ENCODE measurements at places on chromosomes 16 and 17.
A peak's percentile ranks its signal among the peaks of the same experiment; 100 is the strongest.

DNA sequence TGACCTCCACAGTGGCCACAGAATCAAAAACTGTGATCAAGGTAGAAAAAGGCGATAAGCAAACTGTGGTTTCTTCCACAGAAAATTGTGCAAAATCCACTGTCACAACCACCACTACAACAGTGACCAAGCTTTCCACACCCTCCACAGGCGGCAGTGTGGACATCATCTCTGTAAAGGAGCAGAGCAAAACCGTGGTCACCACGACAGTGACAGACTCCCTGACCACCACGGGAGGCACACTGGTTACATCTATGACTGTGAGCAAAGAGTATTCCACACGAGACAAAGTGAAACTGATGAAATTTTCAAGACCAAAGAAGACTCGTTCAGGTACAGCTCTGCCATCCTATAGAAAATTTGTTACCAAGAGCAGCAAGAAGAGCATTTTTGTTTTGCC, 83.6 kb downstream of the C17orf58 start:
- DNase-seq, result no peak

DNA sequence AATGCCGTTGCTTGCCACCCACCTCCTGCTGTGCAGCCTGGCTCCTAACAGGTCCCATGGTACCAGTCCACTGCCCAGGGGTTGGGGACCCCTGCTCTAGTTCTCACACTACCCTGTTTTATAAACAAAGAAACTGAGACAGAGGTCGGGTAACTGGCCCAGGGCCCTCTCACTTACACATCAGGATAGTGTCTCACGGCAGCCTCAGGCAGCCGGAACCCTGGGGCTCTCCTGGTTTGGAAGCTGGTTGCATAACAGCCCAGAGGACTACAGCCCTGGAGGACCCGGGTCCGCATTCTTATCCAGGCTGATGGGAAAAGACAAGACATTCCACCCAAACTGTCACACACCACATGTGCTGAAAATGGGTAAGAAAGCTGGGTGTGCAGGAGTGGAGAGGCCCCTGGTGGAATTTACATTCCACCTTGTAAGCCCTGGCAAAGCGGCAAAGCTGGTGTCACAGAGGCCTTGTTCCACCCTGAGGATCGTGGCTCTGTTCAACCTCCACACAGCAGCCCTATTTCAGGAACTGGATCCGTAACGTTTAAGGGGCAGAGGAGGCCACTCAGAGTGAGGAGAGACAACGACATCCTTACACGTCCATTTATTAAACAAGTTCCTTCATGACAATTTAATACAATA, 9.8 kb downstream of the CMTM3 start:
- DNase-seq, result no peak

- no peak for DNase-seq
Measured at GRCh38 chr16:80637621-80638020, 96.8 kb downstream of the DYNLRB2 start.

DNA sequence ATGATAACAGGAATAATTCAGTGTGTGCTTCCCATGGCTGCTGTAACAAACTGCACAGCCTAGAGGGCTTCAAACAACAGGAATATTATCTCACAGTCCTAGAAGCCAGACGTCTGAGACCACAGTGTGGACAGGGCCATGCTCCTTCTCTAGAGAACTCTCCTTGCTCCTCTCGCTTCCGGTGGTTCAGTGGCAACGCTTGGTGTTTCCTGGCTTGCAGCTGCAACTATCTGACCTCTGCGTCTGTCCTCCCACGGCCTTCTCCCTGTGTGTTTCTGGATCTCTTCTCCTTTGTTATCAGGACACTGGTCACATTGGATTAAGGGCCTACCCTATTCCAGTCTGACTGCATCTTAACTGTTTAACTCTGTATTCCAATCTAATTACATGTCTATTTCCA, 414.3 kb downstream of the MAF start:
- DNase-seq, result no peak

- DNase-seq, result no peak
Measured at GRCh38 chr16:4377573-4378154, 6.0 kb downstream of the VASN start.

GRCh38 chr17:17254036-17254435, 17.1 kb upstream of the FLCN start:
- no peak for DNase-seq

- DNase-seq, result peak; percentile 27
Measured at GRCh38 chr16:2983706-2984136, 3.5 kb upstream of the PKMYT1 start.

DNA sequence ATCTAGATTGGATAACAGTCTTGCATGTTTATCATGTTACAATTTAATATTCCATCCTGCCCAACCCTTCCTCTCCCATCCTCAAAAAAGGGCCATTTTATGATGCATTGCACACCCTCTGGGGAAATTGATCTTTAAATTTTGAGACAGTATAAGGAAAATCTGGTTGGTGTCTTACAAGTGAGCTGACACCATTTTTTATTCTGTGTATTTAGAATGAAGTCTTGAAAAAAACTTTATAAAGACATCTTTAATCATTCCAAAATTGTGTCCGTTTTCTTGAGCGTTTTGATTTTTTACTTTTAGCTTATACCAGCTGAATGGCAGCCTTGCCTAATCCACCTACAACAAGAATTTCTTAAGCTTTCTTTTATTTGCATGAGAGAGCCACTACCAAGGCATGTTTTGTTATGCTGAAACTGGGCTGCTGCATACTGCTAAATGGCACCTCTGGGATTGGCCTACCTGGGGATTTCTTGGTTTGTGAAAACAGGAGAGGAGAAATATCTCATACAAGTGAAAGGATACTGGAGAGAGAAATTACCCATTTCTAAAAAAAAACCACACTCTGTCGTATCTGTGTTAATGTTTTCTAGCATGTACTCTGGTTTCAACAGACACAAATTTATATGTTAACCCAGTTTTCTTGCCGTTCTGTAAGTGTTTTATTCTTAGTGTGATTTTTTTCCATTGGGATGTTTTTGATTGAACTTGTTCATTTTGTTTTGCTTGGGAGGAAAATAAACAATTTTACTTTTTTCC, 52.2 kb downstream of the TUBD1 start:
- no peak for DNase-seq

GRCh38 chr17:4490637-4491061, 8.0 kb upstream of the SPNS2 start:
- DNase-seq, result no peak

DNA sequence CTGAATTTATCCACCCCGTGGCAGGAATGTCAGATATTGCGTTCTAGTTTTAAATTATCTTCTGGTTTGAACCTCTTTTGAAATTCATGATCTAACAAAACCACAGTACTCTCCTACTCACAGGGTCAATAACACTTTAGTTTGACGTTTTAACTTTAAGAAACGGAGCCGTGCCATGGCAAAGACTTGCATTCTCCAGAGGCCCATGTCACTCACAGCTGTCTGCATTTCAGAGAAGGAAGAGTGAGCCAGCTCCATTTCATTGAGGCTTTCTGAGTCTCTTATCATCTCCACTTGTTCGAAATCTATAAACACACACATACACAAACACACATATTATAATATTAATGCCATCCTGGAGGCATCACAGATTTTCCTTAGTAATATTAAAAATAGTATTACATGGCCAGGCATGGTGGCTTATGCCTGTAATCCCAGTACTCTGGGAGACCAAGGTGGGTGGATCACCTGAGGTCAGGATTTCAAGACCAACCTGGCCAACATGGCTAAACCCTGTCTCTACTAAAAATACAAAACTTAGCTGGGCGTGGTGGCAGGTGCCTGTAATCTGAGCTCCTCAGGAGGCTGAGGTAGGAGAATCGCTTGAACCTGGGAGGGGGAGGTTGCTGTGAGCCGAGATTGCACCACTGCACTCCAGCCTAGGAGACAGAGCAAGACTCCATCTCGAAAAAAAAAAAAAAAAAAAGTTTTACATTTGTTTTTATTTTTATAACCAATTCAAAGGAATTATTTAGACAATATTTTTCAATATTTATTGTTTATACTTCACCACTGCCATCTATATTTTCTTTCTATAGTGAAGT, 35.6 kb downstream of the ABCA6 start:
- no peak for DNase-seq

DNA sequence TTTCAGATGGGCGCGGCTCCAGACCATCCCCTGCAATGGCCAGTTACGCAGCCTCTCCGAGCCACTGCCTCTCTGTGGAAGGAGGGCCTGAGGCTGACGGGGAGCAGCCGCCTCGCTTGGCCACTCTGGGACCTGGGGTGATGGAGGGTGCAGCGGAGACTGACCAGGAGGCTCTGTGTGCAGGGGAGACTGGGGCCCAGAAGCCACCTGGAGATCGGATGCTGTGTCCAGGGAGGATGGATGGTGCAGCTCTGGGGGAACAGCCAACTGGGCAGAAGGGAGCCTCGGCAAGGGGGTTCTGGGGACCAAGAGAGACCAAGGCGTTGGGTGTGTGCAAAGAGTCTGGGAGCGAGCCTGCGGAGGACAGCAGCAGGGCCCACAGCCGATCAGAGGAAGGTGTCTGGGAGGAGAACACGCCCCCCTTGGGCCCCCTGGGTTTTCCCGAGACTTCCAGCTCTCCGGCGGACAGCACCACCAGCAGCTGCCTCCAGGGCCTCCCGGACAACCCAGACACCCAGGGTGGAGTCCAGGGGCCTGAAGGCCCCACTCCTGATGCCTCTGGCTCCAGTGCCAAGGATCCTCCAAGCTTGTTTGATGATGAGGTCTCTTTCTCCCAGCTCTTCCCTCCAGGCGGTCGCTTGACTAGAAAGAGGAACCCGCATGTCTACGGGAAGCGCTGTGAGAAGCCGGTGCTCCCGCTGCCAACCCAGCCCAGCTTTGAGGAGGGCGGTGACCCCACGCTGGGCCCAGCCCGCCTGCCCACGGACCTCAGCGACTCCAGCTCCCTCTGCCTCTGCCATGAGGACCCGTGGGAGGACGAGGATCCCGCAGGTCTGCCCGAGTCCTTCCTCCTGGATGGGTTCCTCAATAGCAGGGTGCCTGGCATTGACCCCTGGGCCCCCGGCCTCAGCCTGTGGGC, 17.4 kb upstream of the ZFPM1 start:
- DNase-seq, result no peak

GRCh38 chr16:46774743-46775177, 26.6 kb upstream of the MYLK3 start:
- no peak for DNase-seq

DNA sequence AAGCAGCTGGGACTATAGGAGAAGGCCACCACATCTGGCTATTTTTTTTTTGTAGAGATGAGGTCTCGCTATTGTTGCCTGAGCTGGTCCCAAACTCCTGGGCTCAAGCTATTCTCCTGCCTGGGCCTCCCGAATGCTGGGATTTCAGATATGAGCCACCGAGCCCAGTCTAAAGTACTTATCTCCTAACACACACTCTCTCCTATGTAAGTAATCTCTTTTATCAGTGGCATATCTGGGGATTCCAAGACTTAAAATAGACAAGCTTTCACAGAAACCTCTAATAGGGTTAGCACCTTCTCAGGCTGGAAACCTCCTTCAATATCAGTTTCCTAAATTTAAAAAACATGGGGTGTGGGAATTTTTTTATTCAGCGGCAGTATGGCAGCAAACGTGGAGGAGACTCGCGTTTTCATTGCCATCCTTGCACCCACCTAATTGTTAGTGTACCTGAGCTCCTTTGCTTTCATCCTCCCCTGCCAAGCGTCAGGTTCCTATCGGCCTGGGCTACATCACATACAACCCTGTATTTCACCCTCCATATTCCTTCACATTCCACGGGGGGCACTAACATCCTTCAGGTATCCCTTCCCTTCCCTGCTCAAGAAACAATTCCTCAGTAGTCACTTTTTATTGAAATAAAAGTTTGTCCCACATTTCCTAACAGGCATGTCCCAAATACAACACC, 1.1 kb downstream of the EZH1 start:
- no peak for DNase-seq

DNA sequence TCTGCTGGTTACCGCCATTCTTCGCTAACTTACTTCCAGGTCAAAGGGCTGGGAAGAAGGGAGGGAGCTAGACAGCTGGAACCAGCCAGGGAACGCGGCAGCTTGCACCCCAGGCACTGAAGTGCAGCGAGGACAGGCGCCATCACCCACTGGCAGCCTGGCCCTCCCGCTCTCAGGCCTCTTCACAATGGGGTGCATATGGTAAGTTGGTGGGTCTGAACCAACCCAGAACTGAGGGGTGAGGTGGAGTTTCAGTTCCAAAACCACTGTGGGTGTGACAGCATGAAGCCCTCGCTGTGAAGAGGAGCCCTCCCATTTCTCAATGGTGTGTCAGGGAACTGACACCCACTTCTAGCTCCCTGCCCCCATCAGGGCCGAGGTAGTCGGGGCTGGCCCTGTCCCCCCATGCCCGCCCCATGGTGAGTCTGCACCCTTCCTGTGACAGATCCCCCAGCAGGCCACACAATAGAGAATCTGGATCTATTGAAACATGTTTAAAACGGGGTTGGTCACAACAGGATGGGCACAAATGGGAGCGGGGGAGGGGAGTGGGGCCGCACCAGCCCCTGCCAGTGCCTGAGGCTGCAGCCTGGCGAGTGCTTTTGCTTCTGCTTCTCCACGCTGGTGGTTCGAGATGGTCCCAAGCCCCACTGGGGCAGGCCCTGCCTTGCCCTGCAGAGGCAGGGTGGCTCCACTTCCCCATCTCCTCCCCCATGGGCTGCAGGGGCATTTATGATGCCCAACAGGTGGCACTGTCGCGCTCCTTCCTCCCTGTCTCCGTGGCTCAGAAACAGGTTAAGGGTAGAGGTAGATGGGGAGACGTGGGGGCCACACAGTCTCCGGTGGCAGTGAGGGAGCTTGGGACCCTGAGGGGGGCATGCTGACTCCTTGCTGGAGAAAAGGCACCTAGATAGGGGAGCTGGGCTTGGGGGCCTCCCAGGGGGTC, 2.3 kb downstream of the LIMD2 start:
- no peak for DNase-seq

GRCh38 chr17:1375615-1376014, 24.4 kb downstream of the YWHAE start:
- DNase-seq, result no peak

DNA sequence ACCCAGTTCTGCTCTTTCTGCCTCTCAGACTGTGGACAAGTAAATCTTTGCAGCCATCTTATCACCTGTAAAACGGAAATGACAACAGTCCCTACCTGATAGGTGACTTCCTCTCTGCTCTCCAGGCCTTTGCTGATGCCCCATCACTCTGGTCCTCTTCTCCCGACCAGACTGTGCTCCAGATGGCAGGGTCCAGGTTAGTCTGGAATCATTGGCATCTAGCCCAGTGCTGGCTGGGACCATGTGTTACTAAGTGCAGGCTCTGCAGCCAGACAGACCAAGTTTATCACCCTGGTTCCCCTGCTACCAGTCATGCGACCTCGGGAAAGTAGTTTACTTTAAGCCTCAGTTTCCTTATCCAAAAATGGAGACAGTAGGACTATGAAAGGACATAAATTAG, 1.8 kb upstream of the NUBP1 start:
- DNase-seq, result no peak

GRCh38 chr17:18035704-18036103, 3.3 kb downstream of the ATPAF2 start:
- DNase-seq, result no peak

GRCh38 chr17:62090021-62090824, 25.1 kb upstream of the MED13 start:
- no peak for DNase-seq
